ENCODE measurements at places on chromosomes 11 and 22. TPM values are rescaled to one million over a fixed set of nuclear protein-coding genes. Genes with fewer than 3 reads are reported as not detected.

Gene SEC14L2
- 42.7 TPM for total RNA-seq

Gene CAPN5
- 24.1 TPM for total RNA-seq

Gene NOX4
- total RNA-seq = not detected

Gene CBLIF
- not detected for total RNA-seq

Gene P4HA3
- total RNA-seq = 0.12 TPM

Gene MPPED2
- total RNA-seq = 1.8 TPM

Gene DBX1
- not detected for total RNA-seq

DNA sequence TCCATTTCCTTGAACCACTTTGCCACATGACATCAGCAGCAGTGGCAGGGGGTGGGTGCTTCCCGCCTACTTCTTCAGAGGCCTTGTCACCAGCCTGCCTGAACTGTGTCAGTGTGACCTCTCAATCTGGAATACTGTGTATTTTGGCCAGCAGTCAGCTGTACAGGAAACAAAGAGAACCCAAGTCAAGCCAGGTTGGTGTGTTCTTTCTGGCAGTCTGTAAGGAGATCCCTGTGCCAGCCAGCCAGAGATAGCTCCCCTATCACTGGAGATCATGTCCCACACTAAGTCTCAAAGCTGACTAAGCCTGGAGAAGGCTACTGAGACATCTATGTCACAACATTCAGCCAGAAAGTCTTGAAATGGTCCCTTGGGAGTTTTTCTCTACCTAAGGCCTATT is 142.1 kb downstream of the TRPC6 start:
- peaks cover 10% of the 10 kb centered on the region for H3K4me1 ChIP-seq
- H3K4me3 ChIP-seq = no peak overlapping the region
- no peaks in the 10 kb centered on the region for H3K27me3 ChIP-seq
- no peaks in the 10 kb centered on the region for H3K36me3 ChIP-seq
- peak; percentile 74 for DNase-seq

- H3K27me3 ChIP-seq = no peaks in the 10 kb centered on the region
- H3K27ac ChIP-seq = peak overlapping the region; percentile 93
- H3K4me1 ChIP-seq = peaks cover 44% of the 10 kb centered on the region
- no peaks in the 10 kb centered on the region for H3K36me3 ChIP-seq
- no peak for DNase-seq
- H3K4me3 ChIP-seq = peak overlapping the region; percentile 24
Observed at GRCh38 chr11:78170413-78170812, 18.0 kb downstream of the KCTD21 start.

DNA sequence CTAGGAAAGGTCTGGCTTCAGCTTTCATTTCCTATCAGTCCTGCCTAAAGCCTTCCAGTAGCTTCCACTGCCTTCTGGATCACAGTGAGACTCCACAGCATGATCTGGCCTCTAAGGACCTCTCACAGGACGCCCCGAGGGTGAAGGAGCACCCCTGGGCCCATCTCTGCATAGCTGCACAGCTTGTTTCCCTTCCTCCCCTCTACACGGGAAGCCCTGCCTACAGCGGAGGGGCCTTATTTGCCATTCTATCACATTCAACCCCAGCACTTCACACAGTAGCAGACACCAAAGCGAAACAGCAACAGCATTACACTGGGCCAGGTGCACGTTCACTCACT is 162.3 kb upstream of the GRK3 start:
- H3K36me3 ChIP-seq = no peaks in the 10 kb centered on the region
- peak overlapping the region; percentile 6 for H3K27ac ChIP-seq
- no peak for DNase-seq
- no peaks in the 10 kb centered on the region for H3K27me3 ChIP-seq
- H3K4me1 ChIP-seq = no peaks in the 10 kb centered on the region

- no peak overlapping the region for H3K4me3 ChIP-seq
- H3K27me3 ChIP-seq = no peaks in the 10 kb centered on the region
- H3K4me1 ChIP-seq = no peaks in the 10 kb centered on the region
- no peaks in the 10 kb centered on the region for H3K36me3 ChIP-seq
- no peak overlapping the region for H3K27ac ChIP-seq
Observed at GRCh38 chr11:7057641-7058040, 31.2 kb upstream of the RBMXL2 start.

- no peaks in the 10 kb centered on the region for H3K27me3 ChIP-seq
- H3K27ac ChIP-seq = no peak overlapping the region
- peaks cover 11% of the 10 kb centered on the region for H3K4me1 ChIP-seq
- DNase-seq = peak; percentile 22
Observed at GRCh38 chr22:34111210-34111824, 191.0 kb upstream of the LARGE1 start.

- H3K27me3 ChIP-seq = no peaks in the 10 kb centered on the region
- H3K4me3 ChIP-seq = no peak overlapping the region
- H3K27ac ChIP-seq = no peak overlapping the region
- no peaks in the 10 kb centered on the region for H3K36me3 ChIP-seq
- H3K4me1 ChIP-seq = no peaks in the 10 kb centered on the region
Observed at GRCh38 chr22:25492841-25493734, 71.4 kb upstream of the GRK3 start.

DNA sequence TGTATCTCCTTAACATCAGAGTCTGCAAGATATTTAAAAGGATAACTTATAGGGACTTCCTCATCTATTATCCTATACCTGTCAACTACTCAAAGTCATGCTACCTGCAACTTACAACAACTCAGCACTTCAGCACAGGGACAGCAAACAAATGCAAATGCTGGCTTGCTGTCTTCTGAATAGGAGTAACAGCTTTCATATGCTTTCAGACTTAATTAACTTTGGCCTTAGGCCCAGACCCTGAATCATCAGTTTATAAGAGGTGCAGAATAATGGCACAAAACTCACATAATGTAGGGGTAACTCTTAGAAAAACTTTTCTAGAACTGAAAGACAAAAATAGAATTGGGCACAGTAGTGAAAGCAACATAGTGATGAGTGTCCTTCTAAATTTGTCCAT is 953.4 kb downstream of the DLG2 start:
- no peak overlapping the region for H3K27ac ChIP-seq
- no peaks in the 10 kb centered on the region for H3K36me3 ChIP-seq
- H3K27me3 ChIP-seq = no peaks in the 10 kb centered on the region
- H3K4me3 ChIP-seq = no peak overlapping the region

- H3K36me3 ChIP-seq = no peaks in the 10 kb centered on the region
- no peaks in the 10 kb centered on the region for H3K4me1 ChIP-seq
- H3K4me3 ChIP-seq = no peak overlapping the region
- DNase-seq = peak; percentile 38
Observed at GRCh38 chr22:48886604-48887393, 940.9 kb downstream of the BRD1 start.

GRCh38 chr11:65662247-65662798 is 393 bp downstream of the RELA start:
- no peak for DNase-seq
- peak overlapping the region; percentile 100 for H3K27ac ChIP-seq
- peak overlapping the region; percentile 67 for H3K4me3 ChIP-seq
- no peaks in the 10 kb centered on the region for H3K27me3 ChIP-seq
- peaks cover 7% of the 10 kb centered on the region for H3K36me3 ChIP-seq

DNA sequence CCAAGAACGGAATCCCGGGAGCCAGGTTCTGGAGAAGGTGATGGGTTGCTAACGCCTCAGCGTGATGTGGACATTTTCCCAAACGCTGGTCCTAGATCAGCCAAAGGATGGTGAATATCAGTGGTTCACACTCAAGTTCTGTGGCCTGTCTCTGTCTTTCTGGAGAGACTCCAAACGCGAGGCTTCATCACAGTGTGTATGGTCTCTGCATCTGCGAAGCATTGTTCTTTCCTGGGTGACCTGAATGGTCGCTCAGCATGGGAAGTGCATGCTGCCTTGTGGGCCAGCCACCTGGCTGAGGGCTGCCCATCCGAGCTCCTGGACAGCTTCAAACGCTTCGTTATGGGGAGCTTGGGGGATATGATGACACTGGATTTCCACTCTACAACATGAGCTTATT is 810.0 kb downstream of the TBC1D22A start:
- no peaks in the 10 kb centered on the region for H3K4me1 ChIP-seq
- H3K27ac ChIP-seq = no peak overlapping the region
- no peaks in the 10 kb centered on the region for H3K36me3 ChIP-seq
- H3K27me3 ChIP-seq = no peaks in the 10 kb centered on the region
- no peak overlapping the region for H3K4me3 ChIP-seq

DNA sequence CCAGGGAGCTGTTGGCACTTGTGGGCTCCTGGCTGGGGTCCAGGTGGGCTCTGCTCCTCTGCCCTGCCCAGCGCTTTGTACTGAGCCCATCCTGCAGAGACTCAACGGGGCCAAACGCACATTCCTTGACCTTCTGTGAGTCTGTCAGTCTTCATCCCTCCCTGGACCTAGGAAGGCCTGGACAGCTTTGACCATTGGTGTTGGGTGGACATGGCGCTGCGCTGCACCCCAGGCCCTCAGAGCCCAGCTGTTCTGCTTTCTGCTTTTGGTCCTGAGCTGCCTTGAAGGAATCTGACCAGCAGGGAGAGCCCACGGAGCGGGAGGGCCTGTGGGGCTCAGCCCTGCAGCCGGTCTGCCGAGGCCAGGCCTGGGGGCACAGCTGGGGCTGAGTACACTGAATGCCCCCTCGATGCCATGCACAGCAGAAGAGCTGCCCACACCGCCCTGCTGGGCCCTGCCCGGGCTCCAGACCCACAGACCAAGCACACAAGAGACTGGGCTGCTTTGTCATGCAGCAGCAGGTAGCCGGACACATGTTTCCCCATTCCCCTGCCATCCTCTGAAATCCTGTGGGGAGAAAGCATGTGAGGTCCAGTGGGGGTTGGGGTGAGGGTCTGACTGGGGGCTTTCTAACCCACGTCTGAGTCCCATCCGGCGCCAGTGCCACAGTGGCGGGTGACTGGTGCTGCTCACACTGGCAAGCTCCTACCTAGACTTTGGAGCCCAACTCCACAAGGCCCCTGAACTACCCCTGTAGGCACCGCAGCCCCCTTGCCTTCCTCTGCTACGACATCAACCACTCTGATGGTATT is 24.1 kb upstream of the CCDC188 start:
- H3K27me3 ChIP-seq = no peaks in the 10 kb centered on the region
- no peaks in the 10 kb centered on the region for H3K4me1 ChIP-seq
- H3K27ac ChIP-seq = no peak overlapping the region
- H3K36me3 ChIP-seq = no peaks in the 10 kb centered on the region
- DNase-seq = no peak

DNA sequence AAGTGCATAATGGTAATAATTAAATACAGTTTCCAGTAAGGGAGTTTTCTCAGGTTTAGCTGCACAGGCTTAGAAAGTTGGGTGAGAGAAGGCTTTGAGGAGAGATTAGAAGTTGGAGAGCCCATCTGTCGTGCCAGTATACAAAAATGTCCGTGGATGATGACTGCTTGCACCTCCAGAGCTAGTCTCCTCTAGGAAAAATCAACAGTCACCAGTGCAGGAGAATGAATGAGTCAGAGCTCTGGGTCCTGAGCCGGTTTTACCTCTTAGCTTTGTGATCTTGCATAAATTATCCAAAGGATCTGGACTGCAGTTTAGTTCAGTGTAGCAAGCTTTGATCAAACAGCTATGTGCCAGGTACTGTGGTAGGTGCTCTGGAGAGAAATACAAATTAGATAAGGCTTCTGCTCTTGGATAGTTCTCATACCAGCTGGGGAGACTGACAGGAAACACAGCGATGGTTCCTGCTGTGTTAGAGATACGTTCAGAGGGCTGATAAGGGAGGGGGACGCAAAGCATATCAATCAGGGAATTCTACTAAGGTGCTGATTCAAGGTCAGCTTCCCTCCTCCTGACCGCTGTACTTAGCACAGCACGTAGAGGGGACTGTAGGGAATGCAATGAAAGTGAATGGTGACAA is 125.9 kb downstream of the TEAD1 start:
- no peaks in the 10 kb centered on the region for H3K27me3 ChIP-seq
- H3K27ac ChIP-seq = no peak overlapping the region
- no peak overlapping the region for H3K4me3 ChIP-seq
- H3K4me1 ChIP-seq = peaks cover 4% of the 10 kb centered on the region

DNA sequence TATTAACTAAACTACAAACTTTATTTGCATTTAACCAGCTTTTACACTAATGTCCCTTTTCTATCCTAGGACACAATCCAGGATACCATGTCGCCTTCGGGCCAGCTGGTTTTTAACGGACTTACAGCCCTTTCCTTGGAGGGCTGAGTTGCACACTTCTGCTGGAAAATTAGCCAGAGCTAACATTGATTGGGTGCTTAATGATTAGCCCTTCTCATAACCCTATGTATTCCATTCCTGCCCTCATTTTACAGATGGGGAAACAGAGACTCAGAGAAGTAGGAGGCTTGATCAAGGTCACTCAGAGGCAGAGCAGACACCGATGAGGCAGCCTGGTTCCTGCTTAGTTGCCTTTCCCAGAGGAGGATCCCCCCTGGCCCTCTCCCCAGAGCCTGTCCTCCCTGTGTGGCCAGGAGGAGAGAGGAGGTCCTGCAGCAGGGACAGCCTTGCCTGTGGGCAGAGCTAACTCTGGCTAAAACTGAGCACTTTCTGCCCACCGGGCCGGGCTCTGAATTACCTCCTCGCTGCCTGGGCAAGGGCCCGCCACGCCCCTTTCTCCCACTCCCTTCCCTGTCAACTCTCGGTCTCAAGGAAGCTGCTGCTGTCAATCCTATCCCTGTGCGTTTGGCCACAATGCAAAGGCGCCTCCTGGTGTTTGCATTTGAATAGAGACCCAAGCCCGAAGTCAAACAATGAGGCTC is 59.6 kb upstream of the PAX6 start:
- H3K4me3 ChIP-seq = peak overlapping the region; percentile 23
- H3K36me3 ChIP-seq = no peaks in the 10 kb centered on the region
- peak; percentile 59 for DNase-seq
- no peak overlapping the region for H3K27ac ChIP-seq
- H3K4me1 ChIP-seq = peaks cover 6% of the 10 kb centered on the region

Measured in right lobe of liver (tissue), 6 donors.